Adrenal gland (tissue), 19 donors: ENCODE measurements at places on chromosomes 1 and 21. TPM values are rescaled to one million over a fixed set of nuclear protein-coding genes. Genes with fewer than 3 reads are reported as not detected.

- peaks cover 13% of the 10 kb centered on the region for H3K4me1 ChIP-seq
- DNase-seq, result no peak
- H3K27me3 ChIP-seq, result no peaks in the 10 kb centered on the region
- H3K27ac ChIP-seq, result no peak overlapping the region
- no peak overlapping the region for H3K4me3 ChIP-seq
Observed at GRCh38 chr21:29257701-29258100, 41.0 kb upstream of the BACH1 start.

DNA sequence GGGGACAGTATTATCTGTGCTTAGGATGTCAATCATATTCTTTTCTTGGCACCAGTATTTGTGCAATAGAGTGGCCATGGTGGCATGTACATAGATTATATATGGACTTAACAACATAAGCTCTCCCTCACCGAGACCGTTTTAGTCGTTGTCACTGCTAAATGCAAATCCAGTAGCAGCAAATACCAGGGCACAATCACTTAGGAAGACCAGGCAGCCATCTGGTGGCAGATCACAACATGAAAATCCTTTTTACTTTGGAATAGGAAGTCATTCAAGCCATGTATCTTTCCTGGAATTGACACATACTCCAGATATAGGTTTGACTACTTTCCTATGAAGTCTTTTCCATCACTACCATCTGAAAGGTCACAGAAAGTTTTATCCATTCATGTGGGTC, 53.2 kb upstream of the C1orf87 start:
- no peak overlapping the region for H3K4me3 ChIP-seq
- no peak overlapping the region for H3K27ac ChIP-seq
- H3K4me1 ChIP-seq, result no peaks in the 10 kb centered on the region
- no peaks in the 10 kb centered on the region for H3K36me3 ChIP-seq
- DNase-seq, result no peak
- H3K27me3 ChIP-seq, result no peaks in the 10 kb centered on the region

DNA sequence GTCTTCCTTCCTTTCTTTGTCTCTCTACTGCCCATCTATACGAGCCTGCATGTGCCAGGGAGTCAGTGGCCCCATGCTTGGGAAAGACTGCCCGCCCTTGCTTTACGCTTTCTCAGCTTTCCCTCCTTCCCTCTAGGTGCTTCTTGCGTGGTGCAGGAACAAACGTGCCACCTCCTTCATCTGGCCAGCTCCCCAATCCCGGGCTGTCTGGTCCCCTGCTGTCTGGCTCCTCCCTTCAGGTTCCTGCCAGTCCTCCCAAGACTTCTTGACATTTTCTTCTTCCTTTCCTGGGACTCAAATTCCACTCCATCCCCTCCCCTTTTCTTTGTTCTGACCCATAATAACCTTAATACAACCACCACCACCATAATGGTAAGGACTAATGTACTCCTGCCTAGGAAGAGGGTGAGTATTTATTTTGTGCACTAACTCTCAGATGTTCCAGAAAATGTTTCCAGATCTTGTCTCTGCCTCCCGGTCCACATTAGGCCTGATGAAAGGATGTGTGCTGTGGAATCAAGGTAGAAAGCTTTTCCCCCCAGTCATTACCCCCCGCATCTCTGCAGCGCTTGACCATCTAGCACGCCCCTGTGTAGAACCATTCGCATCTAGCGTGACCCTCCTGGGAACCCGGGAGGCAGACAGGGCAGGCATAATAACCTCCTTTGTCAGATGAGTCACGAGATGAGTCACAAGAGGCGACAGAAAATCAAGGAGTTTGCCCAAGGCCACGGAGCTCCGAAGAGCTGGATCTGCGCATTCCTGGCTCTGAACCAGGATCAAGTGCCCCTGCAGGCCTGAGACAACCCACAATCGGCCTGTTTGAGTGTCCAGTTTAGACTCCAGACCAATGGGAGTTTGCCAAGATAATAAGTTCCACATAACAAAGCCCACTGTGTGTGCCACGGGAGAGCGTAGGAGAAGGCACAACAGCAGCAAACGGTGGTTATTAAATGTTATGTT, 60.1 kb upstream of the NEK2 start:
- no peak overlapping the region for H3K4me3 ChIP-seq
- H3K36me3 ChIP-seq, result no peaks in the 10 kb centered on the region
- peaks cover 14% of the 10 kb centered on the region for H3K4me1 ChIP-seq

DNA sequence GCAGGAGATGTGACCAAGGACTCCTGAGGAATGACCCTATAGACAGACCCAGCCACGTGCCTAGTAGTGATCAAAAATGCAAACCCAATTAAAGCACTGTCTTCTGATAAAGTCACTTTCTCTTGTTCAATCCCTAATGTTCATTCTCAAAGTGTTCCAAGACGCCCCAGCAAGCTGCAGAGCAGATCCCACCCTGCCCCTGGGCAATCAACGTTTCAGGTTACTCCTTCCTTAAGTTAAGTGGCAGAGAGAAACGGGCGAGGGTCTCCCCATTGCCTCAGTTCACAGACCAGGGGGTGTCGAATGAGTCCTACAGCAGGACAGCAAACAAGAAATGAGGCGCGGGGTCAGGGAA, 699 bp upstream of the RGS2 start:
- H3K36me3 ChIP-seq, result peaks cover 19% of the 10 kb centered on the region
- no peak for DNase-seq
- no peaks in the 10 kb centered on the region for H3K27me3 ChIP-seq
- peak overlapping the region; percentile 21 for H3K4me3 ChIP-seq
- H3K27ac ChIP-seq, result peak overlapping the region; percentile 61
- peaks cover 35% of the 10 kb centered on the region for H3K4me1 ChIP-seq

DNA sequence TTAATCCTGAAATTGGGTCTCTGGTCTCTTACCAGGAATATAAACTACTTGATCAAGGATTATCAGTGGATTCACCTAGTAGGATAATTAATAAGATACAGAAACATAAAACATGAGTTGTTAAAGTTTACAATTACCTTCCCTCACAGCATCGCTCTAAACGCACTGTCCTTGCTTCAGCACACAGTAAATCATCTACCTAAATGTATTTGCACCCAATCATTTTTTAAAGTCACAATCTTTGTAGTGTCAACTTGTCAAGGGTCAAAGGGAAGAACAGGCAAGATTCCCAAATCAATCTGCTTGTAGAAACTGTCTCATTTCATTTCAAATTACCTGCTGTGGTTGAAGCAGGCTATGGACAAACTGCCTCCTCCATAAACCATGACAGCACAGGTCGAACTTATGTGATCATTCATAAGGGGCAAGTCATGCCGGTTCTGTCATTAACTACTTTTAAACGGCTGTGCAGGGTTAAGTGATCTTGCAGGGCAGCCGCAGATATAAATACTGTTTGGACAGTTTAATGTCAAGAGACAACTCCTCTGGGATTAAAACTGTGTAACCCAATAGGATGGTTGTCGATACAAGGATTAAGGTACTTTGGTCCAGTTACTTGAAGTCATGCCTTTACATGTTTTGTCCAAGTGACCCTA, 93.6 kb downstream of the ZNF281 start:
- H3K36me3 ChIP-seq, result no peaks in the 10 kb centered on the region
- no peak for DNase-seq
- no peak overlapping the region for H3K4me3 ChIP-seq
- H3K4me1 ChIP-seq, result no peaks in the 10 kb centered on the region
- no peaks in the 10 kb centered on the region for H3K27me3 ChIP-seq

GRCh38 chr1:97066860-97067259, 345.3 kb downstream of the PTBP2 start:
- no peak overlapping the region for H3K27ac ChIP-seq
- H3K27me3 ChIP-seq, result no peaks in the 10 kb centered on the region
- H3K4me3 ChIP-seq, result no peak overlapping the region
- H3K36me3 ChIP-seq, result no peaks in the 10 kb centered on the region

GRCh38 chr1:201954263-201955008, 867 bp upstream of the TIMM17A start:
- H3K36me3 ChIP-seq, result no peaks in the 10 kb centered on the region
- DNase-seq, result no peak
- H3K4me3 ChIP-seq, result peak overlapping the region; percentile 98
- no peaks in the 10 kb centered on the region for H3K27me3 ChIP-seq

DNA sequence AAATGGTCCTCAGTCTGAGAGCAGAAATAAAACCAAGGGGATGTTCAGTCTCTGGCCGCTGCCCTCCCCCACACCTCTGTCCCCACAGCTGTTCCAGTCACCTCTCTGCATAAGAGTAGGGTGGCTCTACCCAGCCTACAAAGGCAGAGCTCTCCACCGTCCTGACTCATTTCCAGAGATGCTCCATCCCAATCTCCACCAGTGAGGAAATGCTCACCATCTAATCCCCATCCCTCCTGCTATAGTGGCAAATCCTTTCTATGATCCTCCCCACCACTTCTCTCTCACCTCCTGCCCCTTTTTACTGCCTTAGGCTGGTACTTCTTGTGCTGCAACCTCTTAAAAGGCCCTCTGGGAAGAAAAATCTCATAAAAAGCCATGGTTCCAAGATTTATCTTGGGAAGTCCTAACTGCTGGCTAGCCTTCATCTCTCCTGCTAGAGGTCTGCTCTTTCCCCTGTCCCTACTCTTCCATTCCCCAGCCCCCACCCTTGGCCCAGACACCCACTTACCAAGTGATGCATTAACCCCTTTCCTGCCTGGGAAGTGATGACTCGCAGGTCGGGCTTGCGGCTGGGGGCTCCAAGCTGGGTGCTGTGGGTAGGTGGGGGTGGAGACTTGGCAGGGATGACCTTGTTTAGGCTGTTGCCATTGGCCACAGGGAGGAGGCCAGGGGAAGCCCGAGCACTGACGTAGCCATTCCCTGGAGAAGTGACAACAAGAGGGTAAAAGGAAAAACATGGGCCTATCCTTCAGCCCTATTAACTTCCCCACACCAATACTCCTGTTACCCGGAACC, 23.9 kb downstream of the MEF2D start:
- peaks cover 15% of the 10 kb centered on the region for H3K4me1 ChIP-seq
- no peaks in the 10 kb centered on the region for H3K36me3 ChIP-seq
- H3K27me3 ChIP-seq, result no peaks in the 10 kb centered on the region
- no peak overlapping the region for H3K4me3 ChIP-seq

GRCh38 chr1:26602378-26602959, 72.9 kb downstream of the RPS6KA1 start:
- H3K27me3 ChIP-seq, result no peaks in the 10 kb centered on the region
- H3K36me3 ChIP-seq, result no peaks in the 10 kb centered on the region
- no peak overlapping the region for H3K4me3 ChIP-seq
- peak; percentile 67 for DNase-seq
- H3K4me1 ChIP-seq, result no peaks in the 10 kb centered on the region

The RPS6KC1 gene
- total RNA-seq, result 18.4 TPM

The DIO1 gene
- not detected for total RNA-seq

The RGS8 gene
- total RNA-seq, result 1.2 TPM

GRCh38 chr1:2360588-2361364, 30.6 kb downstream of the MORN1 start:
- H3K27me3 ChIP-seq, result no peaks in the 10 kb centered on the region
- no peaks in the 10 kb centered on the region for H3K36me3 ChIP-seq
- no peak overlapping the region for H3K4me3 ChIP-seq
- no peak for DNase-seq
- no peaks in the 10 kb centered on the region for H3K4me1 ChIP-seq

The CCDC27 gene
- not detected for total RNA-seq

The KNCN gene
- not detected for total RNA-seq

- H3K36me3 ChIP-seq, result no peaks in the 10 kb centered on the region
- no peak overlapping the region for H3K4me3 ChIP-seq
- H3K4me1 ChIP-seq, result no peaks in the 10 kb centered on the region
Observed at GRCh38 chr21:44424608-44425306, 30.6 kb upstream of the LRRC3 start.

The ZNF669 gene
- 8.0 TPM for total RNA-seq

DNA sequence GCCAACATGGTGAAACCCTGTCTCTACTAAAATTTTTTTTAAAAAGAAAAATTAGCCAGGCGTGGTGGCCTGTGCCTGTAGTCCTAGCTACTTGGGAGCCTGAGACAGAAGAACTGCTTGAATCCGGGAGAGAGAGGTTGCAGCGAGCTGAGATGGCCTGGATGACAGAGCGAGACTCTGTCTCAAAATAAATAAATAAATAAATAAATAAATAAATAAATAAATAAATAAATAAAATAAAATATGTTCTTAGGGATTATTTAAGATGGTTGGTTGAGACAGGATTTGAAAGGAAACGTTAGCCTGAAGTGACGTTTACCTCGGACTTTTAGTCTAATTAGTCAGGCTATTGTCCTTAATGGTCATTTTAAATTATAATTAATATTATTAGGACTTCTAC, 88.5 kb upstream of the CHRM3 start:
- no peaks in the 10 kb centered on the region for H3K36me3 ChIP-seq
- H3K4me1 ChIP-seq, result no peaks in the 10 kb centered on the region
- no peak for DNase-seq
- no peak overlapping the region for H3K27ac ChIP-seq
- H3K4me3 ChIP-seq, result no peak overlapping the region

The GPR52 gene
- total RNA-seq, result 2.1 TPM

- H3K27ac ChIP-seq, result no peak overlapping the region
- H3K27me3 ChIP-seq, result no peaks in the 10 kb centered on the region
- DNase-seq, result no peak
Observed at GRCh38 chr1:8533907-8534306, 216.0 kb downstream of the SLC45A1 start.

GRCh38 chr21:43815107-43815613, 25.8 kb downstream of the RRP1 start:
- H3K4me3 ChIP-seq, result no peak overlapping the region
- H3K27me3 ChIP-seq, result no peaks in the 10 kb centered on the region
- H3K36me3 ChIP-seq, result no peaks in the 10 kb centered on the region
- no peaks in the 10 kb centered on the region for H3K4me1 ChIP-seq
- no peak overlapping the region for H3K27ac ChIP-seq

- no peak overlapping the region for H3K27ac ChIP-seq
- no peaks in the 10 kb centered on the region for H3K27me3 ChIP-seq
- DNase-seq, result no peak
- H3K4me1 ChIP-seq, result no peaks in the 10 kb centered on the region
Observed at GRCh38 chr1:204894031-204894430, 23.4 kb downstream of the NFASC start.

DNA sequence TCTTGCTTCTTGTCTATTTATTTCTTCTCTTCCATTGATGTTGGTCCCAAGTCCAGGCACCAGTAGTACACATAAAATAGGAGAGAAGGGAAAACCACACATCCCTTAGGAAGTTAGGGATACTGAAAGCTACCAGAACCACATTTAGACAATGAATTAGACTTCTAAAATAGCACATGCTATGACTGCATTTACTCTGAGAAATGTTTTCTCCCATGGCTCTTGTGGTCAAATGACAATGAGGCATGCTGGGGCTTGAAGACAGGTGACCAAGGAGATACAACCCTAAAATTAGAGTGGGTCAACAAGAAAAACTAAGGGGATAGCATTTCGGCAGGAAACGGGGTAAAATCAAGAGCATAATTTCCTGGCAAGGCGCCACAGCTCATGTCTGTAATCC, 17.1 kb downstream of the MTOR start:
- H3K27ac ChIP-seq, result no peak overlapping the region
- H3K4me1 ChIP-seq, result no peaks in the 10 kb centered on the region
- no peaks in the 10 kb centered on the region for H3K27me3 ChIP-seq
- H3K4me3 ChIP-seq, result no peak overlapping the region
- DNase-seq, result no peak
- peaks cover 58% of the 10 kb centered on the region for H3K36me3 ChIP-seq

GRCh38 chr1:211548321-211549091, 30.5 kb downstream of the SLC30A1 start:
- no peaks in the 10 kb centered on the region for H3K36me3 ChIP-seq
- H3K27me3 ChIP-seq, result no peaks in the 10 kb centered on the region
- no peak overlapping the region for H3K4me3 ChIP-seq
- peaks cover 5% of the 10 kb centered on the region for H3K4me1 ChIP-seq
- H3K27ac ChIP-seq, result no peak overlapping the region

GRCh38 chr1:157178490-157178889, 40.3 kb upstream of the ETV3 start:
- no peaks in the 10 kb centered on the region for H3K4me1 ChIP-seq
- no peaks in the 10 kb centered on the region for H3K27me3 ChIP-seq
- no peaks in the 10 kb centered on the region for H3K36me3 ChIP-seq
- DNase-seq, result no peak
- no peak overlapping the region for H3K27ac ChIP-seq
- no peak overlapping the region for H3K4me3 ChIP-seq

The RORC gene
- 0.42 TPM for total RNA-seq
